ENCODE measurements at places on chromosomes 2 and 18.

GRCh38 chr18:3874581-3874980 lies 424.6 kb downstream of the TGIF1 start:
- DNase-seq: no peak

GRCh38 chr18:6374340-6374739 lies 40.4 kb downstream of the L3MBTL4 start:
- no peak for DNase-seq

DNA sequence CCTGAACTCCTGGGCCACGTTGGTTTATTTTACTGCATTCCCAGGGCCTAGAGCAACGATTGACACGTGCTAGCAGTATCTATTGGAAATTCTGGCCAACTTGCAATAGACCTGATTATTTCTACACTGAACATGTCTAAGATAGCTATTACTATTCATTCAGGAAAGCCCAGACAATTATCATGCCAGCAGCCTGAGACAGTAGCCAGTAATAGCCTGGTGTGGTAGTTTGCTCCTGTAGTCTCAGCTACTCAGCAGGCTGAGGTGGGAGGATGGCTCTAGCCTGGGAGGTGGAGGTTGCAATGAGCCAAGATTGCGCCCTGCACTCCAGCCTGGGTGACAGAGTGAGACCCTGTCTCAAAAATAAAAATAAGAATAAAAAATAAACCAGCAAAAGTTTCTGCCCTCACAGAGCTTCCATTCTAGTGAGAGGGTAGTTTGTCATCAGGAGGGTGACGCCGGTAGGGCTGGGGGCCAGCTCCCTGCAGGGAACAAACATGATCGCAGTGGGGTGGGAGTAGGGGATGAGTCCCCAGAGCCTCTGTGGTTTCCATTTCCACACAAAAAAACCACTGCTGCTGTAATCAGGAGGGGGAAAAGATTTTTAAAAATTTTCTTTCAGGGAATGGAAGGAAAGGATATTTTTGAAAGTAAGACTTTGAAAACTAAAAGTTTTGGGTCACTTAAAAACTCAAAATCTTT lies 4.3 kb downstream of the CASP8 start:
- no peak for DNase-seq

DNA sequence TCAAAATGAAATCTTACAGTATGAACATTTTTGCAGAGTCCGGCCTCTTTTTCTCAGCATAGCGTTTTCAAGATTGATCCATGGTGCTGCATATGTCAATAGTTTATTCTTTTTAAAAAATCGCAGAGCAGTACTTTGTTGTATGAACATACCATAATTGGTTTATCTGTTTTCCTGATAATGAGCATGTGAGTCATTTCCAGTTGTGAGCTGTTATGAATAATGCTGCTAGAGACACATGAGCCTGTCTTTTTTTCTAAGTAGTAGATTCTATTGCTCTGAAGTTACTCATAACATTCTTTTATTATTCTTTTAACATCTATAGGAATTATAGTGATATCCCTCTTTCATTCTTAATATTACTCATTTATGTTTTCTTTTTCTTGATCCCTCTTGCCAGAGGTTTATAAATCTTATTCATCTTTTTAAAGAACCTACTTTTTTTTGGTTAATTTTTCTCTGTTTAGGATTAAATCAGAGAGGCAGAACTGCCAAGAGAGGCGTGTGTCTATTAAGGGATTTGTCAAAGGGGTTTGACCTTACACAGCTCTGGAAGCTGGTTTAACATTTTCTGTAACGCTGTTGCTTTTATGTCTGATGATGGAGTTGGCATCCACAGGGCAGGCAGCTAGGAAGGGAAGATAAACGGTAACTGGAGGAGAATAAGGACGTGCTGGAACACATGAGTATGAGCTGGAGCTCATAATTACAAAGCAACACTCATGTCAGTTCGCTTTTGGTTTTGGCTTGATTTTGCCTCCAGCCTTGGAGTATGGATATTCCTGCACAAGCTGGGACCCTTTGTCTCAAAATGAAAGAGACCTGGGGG lies 47.4 kb downstream of the MGAT5 start:
- no peak for DNase-seq

All from HEK293T (cell line).